ENCODE measurements at places on chromosomes 1 and 21.

- DNase-seq: no peak
Observed at GRCh38 chr1:39080831-39081270, 54.7 kb downstream of the NDUFS5 start.

- DNase-seq: no peak
Observed at GRCh38 chr1:200890818-200891773, 3.6 kb upstream of the INAVA start.

- no peak for DNase-seq
Observed at GRCh38 chr1:156432669-156433018, 63.6 kb downstream of the RHBG start.

DNA sequence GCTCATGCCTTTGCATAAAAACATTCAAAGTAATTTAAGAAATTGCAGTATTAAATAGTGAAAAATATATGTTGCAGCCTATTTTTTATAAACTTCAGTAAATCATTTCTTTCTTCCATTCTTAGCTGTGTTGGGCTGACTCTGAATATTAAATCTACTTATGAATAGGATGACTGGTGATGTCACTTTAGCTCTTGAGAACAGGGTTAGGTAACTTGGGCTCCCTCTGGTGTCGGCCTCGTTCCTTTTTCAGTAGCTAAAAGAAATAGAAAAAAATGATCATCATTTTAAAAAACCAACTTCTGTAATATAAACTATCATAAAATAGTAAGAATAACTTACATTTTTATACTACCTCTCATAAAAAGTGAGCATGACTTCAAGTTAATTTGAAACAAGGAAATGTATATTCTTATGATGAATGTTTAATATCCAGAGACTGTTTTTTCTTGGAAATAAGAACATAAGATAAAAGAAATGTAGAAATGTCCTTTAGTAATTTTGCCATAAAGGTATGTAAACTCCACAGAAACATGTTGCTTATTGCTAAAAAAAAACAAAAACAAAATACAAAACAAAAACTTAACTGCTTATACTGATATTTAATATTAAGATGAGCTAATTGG is 26.8 kb upstream of the NCAM2 start:
- no peak for DNase-seq

DNA sequence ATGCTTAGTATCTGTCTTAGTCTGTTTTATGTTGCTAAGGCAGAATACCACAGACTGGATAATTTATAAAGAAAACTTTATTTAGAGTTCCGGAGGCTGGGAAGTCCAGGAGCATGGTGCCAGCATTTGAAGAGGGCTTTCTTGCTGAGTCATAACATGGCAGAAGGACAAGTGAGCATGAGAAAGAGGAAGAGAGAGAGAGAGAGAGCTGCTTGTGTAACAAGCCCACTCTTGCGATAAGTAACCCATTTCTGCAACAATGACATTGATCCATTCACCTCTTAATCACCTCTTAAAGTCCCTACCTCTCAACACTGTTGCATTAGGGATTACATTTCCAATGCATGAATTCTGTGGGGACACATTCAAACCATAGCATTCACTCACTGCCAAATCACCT is 11.7 kb upstream of the MYOCOS start:
- no peak for DNase-seq

DNA sequence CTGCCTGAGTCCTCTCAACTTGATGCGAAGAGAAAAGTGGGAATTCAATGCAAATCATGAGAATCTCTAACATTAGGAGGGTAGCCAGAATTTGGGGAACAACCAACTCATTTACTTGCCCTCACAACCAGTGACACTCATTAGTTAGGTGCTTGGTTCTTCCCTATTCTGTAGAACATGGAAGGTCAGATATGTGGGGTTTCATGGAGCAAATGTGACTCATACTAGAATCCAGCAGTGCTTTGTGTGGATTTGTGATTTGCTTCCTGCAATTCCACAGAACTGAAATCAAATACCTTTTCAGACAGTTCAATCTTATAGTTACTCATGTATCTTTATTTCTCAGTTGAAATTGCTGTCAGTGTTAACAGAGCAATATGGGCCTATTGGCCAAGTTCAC is 6.9 kb upstream of the ETV3 start:
- no peak for DNase-seq

- no peak for DNase-seq
Observed at GRCh38 chr1:52216907-52217458, 75.1 kb downstream of the ZFYVE9 start.

DNA sequence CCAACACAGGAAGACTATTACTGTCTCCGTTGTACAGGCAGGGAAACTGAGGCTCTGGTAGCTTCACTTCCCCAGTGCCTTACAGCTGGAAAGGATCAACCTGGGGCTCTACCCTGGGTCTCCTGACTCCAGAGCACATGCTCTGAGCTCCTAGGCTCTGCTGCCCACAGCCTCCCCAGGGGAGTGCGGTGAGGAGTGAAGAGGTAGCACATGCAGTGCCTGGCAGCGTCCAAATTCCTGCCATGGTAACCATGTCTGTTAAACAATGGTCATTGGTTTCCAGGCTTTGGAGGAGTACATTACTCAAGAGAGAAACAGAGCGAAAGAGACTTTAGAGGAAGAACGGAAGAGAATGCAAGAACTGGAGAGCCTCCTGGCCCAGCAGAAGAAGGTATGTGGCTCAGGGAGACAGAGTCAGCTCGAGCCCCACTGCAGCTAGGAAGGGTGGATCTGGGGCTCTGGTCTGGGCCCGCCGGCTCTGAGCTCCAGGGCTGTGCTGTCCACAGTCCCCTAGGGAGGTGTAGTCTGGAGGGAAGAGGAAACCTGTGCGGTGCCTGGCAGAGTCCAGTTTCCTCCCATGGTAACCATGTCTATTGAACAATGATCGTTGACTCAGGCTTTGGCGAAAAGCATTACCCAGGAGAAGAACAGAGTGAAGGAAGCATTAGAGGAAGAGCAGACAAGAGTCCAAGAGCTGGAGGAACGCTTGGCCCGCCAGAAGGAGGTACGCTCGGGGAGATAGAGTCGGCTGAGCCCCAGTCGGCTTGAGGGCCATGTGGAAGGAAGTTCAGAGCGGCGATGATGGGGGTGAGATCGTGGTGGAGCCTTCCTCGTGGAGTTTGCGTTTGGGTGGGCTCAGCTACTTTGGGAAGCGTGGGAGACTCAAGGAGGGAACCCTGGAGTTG is 64.6 kb upstream of the EFHD2 start:
- no peak for DNase-seq

- DNase-seq: no peak
Observed at GRCh38 chr1:223298701-223299100, 65.3 kb downstream of the SUSD4 start.

DNA sequence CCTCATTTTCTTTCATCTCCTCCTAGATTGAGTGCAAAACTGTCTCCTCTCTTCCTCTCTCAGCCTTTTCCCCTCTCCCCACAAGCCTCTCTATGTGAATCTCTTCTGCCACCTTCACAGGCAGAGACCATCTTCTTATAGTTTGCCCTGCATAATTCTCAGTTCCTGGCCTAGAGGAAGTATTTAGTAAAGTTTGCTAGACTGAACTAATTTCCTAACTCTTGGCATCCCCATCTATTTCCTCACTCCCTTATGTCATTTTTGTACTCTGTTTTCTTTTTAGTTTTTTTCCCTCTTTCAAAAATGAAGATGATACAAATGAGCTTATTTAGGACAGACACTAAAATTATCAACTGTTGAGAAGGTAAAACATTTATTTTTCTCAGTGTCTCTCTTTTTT is 66.0 kb downstream of the XCL2 start:
- DNase-seq: no peak

- DNase-seq: no peak
Observed at GRCh38 chr21:22120616-22121266, 1122.5 kb downstream of the NCAM2 start.

GRCh38 chr1:229812693-229813092 is 186.6 kb downstream of the URB2 start:
- DNase-seq: no peak

GRCh38 chr1:20821466-20821865 is 34.4 kb upstream of the HP1BP3 start:
- DNase-seq: no peak

DNA sequence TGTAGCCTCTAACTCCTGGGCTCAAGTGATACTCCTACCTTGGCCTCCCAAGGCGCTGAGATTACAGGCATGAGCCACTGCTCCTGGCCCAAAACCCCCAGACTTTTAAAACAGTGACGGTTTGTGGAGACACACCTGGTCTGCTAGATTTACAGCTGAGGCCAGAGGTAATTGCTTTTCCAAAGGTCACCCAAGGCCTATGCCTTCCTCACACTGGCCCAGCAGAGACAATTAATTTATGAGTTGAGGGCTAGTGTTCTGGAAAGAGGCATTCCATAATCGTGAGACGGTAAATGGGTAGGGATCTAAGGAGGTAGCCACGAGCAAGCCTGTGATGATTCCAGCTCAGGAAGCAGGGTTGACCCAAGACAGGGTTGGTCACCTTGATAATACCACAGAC is 12.4 kb upstream of the PARP1 start:
- DNase-seq: no peak

DNA sequence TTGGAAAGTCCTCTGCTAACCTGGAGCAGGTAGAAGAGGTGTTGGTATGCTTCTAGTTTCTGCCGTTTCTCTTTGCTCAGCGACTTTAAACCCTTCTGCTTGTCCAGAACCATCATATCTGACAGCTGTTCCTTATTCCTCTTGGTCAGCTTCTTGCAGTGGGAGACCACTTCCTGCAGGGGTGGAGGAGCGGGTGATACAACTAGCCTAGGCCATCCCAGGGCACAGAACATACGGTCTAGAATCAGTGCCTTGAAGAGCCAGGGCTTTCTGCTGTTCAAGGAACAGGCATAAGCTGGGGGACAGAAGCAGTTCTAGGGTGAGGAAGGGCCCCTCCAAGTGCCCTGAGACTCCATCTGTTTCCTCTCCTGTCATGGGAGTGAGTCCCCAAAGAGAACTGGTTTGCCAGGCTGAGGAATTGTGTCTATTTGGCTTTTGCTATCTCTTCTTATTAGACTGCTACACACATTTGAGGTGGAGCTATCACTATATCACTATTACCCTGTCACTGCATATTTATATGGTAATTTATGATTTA is 32.5 kb downstream of the IQGAP3 start:
- no peak for DNase-seq

DNA sequence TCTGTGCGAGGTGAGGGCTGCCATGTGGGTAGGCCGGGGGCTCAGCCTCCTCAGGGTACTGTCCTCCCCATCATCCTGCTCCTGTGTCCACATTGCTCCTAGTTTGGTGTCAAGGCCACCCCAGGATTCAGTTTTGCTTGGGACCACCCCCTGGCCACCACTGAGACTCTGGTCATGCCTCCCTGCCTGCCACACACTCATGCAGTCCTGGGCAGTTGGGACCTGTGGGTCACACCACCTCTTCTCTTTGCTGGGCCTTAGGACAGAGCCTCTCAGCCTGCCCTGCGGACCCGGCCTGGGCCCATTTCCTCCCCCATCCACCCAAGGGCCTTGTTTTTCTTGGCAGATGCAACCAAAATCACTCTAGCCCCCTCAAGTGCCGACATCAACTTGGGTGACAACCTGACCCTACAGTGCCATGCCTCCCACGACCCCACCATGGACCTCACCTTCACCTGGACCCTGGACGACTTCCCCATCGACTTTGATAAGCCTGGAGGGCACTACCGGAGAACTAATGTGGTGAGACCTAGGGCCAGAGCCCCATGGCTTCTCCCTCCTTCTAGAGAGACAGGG is 19.4 kb downstream of the TMEM81 start:
- no peak for DNase-seq

- no peak for DNase-seq
Observed at GRCh38 chr1:229396585-229397206, 37.2 kb downstream of the ACTA1 start.

GRCh38 chr1:82690411-82690810 is 889.7 kb downstream of the ADGRL2 start:
- no peak for DNase-seq

DNA sequence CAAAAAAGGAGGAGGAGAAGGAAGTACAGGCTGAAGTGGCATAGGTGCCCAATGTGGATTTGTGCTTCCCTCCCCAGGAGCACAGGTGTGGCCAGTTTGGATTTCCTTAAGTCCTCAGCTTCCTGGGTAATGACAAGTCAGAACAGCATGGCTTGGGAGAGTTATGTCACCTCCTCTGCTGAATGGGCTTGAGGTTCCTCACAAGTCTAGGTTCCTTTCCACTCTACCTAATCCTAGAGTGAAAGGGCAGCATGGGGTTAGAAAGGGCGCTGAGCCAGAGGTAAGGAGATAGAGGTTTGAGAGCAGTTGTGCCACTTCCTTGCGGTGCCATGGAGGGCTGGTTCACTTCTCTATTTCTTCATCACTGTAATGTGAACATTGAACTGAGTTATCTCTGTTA is 35.5 kb upstream of the IL20 start:
- DNase-seq: no peak

- no peak for DNase-seq
Observed at GRCh38 chr1:12272770-12273169, 42.9 kb downstream of the VPS13D start.

- DNase-seq: no peak
Observed at GRCh38 chr1:213415691-213416380, 364.8 kb downstream of the RPS6KC1 start.

DNA sequence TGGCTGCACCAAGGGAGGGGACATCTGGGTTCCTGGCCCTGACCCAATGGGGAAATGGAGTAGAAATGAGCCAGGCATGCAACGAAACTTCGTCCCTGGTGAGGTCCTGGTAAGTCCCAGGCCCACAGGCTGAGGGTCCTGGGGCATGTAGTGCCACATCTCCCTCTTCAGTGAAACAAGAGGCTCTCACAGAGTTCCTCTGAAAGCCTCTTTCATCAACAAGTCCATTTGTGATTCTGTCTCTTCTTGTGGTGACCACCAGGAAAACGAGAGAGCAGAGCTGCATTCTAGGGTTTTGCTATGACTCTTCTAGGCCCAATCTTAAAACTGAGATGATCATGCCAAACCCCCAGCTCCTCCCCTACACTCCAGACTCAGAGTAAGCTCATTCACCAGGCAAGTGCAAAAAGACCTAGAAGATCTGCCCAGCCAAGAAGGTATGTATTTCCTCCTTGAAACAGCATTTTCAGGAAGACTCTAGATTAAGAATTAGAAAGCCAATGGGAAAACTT is 24.3 kb upstream of the RNF220 start:
- DNase-seq: no peak

DNA sequence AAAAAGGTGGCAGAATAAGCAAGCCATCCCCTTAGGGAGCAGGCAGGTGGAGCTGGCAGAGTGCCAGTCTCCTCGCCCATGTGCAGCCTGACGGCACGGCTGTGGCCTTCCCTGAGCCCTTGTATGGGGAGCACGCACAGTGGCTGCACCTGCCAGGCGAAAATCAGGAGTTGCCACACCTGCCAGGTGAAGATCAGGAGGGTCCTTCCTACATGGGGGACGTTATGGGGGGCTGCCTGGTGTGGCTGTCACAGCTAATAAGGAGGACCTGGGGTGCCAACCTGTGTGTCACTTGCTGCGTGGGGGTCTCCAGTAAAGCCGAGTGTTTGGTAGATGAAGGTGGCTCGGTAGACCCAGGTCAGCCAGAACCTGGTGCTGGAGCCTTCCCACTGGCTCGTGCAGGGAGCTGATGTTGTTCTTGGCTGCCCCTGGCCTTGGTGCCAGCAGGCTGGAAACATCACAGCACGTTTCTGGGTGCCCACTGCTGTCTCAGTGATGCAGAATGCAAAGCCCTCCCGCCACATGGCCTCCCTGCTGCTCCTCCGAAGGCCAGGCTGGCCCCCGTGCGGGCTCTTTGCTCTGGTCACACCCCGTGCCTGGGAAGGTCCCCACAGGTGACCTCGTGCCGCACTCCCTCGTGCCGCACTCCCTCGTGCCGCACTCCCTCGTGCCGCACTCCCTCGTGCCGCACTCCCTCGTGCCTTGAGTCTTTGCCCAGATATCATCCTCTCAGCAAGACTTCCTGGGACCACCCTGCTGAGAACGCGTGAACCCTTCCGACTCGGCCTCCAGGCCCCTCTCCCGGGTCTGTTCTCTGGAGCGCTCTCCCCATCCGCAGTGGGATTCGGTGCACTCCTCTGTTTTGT is 55.4 kb downstream of the SLC37A1 start:
- DNase-seq: no peak

All from CD8-positive, alpha-beta memory T cell (primary cell).